Epithelial cell of proximal tubule (primary cell): ENCODE measurements at places on chromosomes 6 and 20.

- DNase-seq = no peak
These were observed 24.9 kb upstream of the ELOVL5 start for GRCh38 chr6:53373638-53374037.

DNA sequence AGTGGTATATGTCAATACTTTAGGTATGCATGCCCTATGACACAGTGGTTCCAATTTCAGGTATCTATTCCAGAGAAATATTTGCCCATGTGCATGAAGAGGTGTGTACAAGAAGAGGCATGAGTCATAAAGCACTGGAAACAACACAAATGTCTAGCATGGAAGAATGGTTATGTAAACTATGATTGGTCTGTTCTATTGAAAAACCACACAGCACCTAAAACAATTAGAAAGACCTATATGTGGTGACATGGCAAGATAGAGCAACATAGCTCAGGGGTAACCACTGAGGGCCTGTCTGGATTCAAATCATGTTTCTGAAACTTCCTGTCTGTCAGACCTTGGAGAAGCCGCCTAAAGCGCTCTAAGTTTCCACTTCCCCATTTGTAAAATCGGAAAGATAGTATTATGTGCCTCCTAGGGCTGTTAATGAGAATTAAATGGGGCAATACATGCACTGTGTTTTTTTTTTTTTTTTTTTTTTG, 76.0 kb upstream of the SHLD1 start:
- DNase-seq = no peak

GRCh38 chr6:154247119-154247861, 109.3 kb downstream of the IPCEF1 start:
- DNase-seq = no peak

GRCh38 chr6:116447496-116448011, 13.6 kb upstream of the CALHM6 start:
- peak; percentile 71 for DNase-seq

GRCh38 chr6:139468178-139468819, 93.9 kb upstream of the CITED2 start:
- DNase-seq = no peak

DNA sequence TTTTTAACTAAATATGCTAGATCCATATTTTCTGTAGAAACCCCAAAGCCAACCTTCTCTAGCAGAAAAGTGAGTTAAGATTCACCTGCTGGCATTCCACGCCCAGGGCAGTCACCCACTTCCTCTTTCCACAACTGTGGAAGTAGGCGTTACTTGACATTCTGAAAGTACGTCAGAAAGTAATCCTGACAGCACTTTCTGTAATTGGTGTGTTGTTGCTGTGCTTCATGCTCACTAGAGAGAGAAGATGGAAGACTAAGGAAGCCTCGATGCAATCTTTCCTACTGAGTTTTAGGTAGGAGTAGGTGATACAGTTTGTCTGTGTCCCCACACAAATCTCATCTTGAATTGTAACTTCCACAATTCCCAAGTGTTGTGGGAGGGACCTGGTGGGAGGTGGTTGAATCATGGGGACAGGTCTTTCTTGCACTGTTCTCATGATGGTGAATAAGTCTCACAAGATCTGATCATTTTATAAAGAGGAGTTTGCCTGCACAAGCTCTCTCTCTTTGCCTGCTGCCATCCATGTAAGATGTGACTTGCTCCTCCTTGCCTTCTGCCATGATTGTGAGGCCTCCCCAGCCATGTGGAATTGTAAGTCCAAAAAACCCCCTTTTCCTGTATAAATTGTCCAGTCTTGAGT, 101.1 kb downstream of the MAP3K7 start:
- no peak for DNase-seq

- DNase-seq = no peak
These were observed 50.0 kb downstream of the CDKAL1 start for GRCh38 chr6:20584100-20584731.

DNA sequence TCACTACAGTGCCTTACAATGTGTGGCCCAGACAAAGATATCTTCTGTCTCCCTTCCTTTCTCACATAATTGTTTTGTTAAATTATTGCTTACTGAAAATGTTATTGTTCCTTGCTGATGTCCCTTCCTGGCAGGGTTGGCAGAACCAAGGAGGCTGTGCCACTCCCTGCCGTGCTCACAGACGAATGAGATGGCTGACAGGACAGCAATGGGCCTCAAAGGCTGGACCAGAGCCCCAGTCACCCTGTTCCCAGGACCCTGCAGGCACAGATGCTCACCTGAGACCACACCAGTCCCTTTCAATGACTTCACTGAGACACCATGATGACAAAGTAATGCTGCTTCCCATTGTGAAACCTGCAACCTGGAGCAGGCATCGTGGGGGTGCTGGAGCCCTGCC, 375.1 kb downstream of the HACE1 start:
- no peak for DNase-seq

DNA sequence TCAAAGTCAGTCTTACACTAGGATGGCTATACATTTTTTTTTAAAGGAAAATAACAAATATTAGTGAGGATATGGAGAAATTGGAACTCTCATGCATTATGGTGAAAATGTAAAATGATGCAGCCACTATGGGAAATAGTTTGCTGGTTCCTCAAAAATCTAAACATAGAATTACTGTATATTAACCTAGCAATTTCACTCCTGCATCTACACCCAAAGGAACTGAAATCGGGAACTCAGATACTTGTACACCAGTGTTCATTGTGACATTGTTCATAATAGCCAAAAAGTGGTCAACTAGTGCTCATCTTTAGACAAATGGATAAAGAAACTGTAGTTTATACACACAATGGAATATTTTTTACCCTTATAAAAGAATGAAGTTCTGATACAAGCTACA, 110.7 kb downstream of the UTRN start:
- no peak for DNase-seq
